ENCODE measurements at places on chromosomes 11 and 22.
A peak's percentile ranks its signal among the peaks of the same experiment; 100 is the strongest.

- DNase-seq, result peak; percentile 7
Measured at GRCh38 chr11:121722431-121723245, 269.9 kb upstream of the SORL1-AS1 start.

- no peak for DNase-seq
Measured at GRCh38 chr11:1483445-1483961, 3.1 kb downstream of the MOB2 start.

GRCh38 chr11:20046416-20046815, 113.9 kb downstream of the DBX1 start:
- no peak for DNase-seq

DNA sequence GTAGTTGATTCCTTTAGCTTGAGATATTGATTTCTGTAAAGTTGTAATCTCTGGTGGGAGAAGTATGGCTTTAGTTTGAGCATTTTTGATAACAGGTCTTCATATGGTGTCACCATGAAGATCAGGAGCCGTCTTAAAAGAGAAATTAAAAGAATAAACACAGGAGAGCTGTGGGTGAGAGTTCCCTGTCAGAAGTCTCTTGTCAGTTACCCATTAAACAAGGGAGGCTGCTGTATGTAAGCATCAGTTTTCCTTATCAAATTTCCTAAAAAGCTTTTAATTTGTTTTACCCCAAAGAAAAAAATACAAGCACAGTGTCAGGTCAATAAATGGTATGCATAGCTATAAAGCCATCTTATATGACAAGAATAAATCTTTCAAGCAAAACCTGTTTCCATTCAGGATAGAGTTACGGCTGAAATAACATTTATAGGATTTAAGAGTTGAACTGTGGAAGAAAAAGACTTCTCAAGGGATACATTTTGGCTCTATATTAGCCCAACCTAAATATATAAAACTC, 767.5 kb downstream of the JRKL start:
- DNase-seq, result no peak

- DNase-seq, result no peak
Measured at GRCh38 chr11:78295991-78296930, 107.5 kb downstream of the USP35 start.

- DNase-seq, result no peak
Measured at GRCh38 chr22:44615602-44616180, 86.3 kb upstream of the PRR5 start.

GRCh38 chr11:70193411-70194292, 9.4 kb upstream of the FADD start:
- DNase-seq, result no peak

DNA sequence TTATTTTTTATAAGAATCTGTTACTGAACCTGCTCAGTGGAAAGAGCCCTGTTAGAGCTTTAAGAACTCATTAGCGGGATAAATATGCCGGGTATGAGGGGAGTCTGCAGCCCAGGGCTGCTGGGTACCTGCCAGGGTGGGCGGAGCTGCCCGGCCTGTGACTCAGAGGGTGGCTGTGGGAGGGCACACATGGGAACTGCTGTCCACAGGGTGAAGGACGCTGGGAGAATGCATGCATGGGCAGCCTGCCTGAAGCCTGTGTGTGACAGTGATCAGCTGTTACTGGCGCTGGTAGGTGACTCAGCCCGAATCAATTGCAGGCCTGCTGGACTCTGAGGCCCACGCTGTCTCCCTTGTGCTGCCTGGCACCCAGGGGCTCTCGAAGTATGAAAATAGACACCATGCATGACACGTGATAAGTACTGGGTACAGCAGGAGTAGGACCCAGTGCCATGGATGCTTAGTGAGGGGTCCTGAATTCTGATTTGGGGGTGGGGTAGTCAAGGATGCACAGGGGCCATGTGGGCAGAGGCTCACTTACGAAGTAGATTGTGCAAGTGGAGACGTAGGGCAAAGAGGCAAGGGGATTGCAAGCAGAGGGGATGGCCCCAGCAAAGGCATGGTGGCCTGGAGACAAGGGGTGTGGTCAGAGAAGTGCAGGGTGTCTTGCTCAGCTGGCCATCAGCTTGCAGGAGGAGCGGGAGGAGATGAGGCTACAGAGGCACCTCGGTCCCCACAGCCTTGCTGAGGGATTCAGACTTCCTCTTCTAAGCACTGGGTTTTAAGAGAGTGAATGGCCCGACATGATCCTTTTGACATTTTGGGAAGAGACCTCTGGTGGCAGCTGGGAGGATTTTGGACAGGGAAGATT, 36.5 kb downstream of the GRIK4 start:
- peak; percentile 49 for DNase-seq

- no peak for DNase-seq
Measured at GRCh38 chr11:90135016-90135415, 553 bp downstream of the NAALAD2 start.

DNA sequence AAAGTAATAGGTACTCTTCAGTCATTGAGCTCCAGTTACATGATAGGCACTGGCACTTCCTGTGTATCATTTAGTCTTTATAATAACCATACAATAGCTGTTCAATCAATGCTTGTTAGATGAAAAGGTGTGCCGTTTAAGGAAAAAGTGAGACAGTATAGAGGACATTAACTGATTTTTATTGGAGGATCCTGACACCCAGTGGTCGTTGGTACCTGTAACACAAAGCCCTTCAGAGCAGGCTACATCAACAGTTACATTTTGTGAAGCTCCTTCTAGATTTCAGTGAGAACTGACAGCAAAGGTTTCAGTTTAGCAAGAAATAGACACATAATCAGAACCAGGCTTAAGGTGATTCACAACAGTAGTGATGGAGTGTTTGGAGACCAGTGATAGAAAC, 44.2 kb downstream of the CCDC81 start:
- DNase-seq, result no peak

DNA sequence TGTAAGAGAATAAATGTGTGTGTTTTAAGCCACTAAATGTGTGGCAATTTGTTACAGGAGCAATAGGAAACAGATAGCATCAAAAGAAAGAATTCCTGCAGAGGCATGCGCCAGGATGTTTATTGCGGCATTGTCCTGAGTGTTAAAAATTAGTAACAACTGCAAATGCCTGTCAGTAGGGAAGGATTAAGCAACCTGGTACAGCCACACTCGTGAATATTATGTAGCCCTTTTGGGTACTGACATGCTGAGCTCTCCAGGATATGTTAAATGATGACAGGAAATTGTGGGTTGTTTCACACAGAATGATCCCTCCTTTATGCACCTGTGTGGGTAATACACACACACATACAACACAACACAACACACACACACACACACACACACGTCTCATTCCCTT, 69.7 kb upstream of the MYOD1 start:
- no peak for DNase-seq

DNA sequence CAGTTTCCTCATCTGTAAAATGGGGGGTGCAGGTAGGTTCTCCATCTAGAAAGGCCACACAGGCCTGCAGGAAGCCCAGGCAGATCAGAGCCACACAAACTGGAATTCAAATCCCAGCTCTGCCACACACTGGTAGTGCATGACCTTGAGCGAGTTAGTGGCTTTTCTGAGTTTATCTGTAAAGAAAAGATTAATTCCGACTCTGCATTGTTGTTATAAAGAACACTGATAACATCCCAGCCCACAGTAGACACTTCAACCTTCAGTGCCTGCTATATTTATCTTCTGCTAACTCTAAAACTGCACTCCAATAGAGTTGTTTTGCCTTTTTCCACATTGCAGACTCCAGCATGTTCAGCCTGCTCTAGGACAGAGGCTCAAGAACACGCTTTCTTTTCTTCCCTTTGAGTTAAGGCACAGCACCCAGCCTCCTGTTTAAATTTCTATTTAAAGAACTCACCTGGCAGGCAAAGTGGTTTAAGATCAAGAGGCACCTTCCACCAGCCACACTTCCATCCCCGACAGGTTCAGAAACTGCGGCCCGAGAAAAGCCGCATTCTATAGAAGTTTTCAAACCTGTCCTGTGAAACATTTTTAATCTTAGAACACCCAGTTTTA, 133.9 kb downstream of the PLEKHA7 start:
- DNase-seq, result no peak

DNA sequence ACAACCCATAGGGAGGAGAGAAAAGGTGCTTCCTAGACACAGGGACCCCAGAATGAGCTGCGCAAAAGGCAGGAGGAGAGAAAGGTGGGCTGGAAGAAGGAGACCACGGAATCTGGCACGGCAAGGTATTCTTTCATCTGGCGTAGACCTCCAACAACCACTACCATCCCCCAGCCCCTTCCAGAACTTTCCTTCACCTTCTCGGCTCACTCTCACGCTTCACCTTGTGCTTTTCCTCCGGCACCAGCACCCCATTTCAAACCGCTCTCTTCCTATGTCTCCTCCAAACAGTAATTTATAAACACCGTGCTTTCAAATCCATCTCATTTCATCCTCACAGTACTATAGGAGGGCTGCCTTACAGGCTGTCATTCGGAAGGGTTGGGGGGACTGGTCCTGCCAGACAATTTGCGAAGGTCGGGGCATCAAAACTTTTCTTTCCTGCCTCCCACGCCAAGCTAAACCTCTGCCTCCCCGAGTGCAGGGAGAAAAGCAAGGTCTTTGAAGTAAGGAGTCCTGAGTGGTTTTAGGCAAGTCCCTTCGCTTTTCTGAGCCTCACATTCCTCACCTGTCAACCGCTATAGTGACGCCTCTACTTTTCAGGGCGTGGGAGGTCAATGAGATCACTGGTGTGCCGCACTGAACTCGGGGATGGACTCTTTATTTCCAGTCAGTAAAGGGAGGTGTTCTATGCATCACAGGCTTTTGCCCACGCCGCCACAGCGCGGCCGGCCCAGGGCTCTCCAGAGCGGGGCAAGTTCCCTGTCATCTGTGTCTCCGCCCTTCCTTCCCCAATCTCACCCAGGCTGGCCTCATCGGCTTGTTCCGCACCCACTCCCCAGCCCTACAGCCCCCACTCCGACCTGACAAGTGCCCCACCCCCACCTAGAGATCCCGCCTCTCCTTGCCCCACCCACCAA, 800 bp downstream of the KCTD21 start:
- DNase-seq, result no peak

DNA sequence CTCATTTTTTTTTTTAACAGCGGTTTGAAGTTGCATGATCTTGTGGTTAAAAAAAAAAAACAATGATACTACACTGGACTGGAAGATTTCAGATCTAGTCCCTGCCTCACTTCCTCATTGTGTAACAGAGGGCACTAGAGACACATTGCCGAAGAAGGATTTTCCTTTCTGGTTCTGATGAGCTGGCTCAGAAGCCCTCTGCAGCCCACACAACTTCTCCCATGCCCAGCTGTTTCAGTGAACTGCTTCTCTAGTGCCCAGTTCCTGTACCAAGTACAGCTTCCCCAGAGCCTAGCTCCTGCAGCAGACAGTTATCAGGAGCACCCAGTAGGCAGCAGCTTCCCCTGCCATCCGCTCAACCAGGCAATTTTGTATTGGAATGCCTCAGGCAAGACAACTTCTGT, 29.5 kb upstream of the ANO5 start:
- no peak for DNase-seq

GRCh38 chr22:44758344-44758973, 6.1 kb downstream of the ARHGAP8 start:
- DNase-seq, result no peak

GRCh38 chr11:119421941-119422808, 797 bp downstream of the THY1 start:
- no peak for DNase-seq
